SW 1271 (cell line): ENCODE measurements at places on chromosomes 5 and 9.
A peak's percentile ranks its signal among the peaks of the same experiment; 100 is the strongest.

- peak; percentile 52 for DNase-seq
These were observed 21.2 kb downstream of the OTULIN start for GRCh38 chr5:14685757-14686156.

DNA sequence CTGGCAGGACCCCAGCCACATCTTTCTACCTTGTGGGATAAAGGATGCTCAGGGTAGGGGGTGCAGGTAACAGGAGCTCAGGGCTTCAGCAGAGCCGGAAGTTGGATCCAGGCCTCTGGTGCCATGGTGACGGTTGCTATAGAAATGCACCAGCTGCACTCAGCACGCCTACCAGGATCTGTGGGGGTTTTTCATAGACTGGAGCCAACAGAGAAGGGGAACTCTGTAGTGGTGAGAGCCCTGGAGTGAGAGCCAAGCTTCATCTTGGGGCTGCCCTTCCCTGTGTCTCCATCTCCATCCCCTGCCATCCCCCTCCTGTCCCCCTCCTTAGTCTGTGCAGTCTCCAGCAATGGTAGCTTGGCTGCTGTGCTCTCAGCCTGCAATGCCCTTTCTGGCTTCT, 27.5 kb upstream of the BOD1 start:
- no peak for DNase-seq

- DNase-seq = no peak
These were observed 12.0 kb downstream of the URM1 start for GRCh38 chr9:128383007-128383753.

- no peak for DNase-seq
These were observed 11.6 kb upstream of the PRR16 start for GRCh38 chr5:120452471-120452870.

DNA sequence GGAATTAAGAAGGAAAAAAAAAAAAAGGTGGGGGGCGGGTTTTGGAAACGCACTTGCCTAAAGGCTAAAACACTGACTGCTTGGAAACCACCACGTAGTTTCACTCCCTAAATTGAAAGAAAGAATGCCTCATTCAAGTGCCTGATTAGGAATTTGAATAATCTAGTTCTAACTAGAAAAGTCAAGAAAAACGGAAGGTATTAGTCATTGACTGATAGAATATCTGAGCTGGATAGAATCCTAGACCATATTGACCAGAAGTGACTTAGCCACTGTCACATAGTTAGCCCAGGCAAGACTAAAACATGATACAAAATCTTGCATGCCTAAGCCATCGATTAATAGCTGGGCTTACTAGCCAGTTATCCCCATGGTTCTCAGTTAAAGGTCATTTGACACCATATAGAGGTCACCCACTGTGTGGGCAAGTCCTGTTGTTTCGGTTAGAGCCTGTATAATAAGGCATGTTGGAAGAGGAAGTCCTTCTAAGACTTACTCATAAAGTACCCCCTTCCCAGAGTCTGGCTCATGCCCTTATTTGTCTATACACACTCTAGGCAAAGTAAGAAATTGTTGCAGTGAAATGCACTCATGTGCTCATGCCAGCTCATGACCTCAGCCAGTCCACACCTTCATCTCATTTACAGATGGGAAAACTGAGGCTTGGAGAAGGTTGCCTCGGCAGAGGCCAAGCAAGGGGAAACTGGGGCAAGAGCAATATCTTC, 40.2 kb downstream of the SH3RF2 start:
- no peak for DNase-seq

DNA sequence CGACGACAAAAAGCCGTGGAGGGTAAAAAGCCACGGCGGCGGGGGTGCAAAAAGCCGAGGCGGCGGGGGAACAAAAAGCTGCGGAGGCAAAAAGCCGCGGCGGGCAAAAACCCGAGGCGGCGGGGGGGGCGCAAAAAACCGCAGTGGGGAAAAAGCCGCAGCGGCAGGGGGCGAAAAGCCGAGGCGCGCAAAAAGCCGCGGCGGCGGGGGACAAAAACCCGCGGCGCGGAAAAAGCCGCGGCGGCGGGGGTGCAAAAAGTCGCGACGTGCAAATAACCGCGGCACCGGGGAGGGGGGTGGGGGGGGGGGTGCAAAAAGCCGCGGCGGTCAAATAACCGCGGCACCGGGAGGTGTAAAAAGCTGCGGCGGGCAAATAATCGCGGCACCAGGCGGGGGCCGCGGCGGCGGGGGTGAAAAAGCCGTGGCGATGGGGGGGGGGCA, 511.5 kb downstream of the FOXD4L5 start:
- no peak for DNase-seq

- no peak for DNase-seq
These were observed 18.7 kb downstream of the CYFIP2 start for GRCh38 chr5:157284458-157285212.

DNA sequence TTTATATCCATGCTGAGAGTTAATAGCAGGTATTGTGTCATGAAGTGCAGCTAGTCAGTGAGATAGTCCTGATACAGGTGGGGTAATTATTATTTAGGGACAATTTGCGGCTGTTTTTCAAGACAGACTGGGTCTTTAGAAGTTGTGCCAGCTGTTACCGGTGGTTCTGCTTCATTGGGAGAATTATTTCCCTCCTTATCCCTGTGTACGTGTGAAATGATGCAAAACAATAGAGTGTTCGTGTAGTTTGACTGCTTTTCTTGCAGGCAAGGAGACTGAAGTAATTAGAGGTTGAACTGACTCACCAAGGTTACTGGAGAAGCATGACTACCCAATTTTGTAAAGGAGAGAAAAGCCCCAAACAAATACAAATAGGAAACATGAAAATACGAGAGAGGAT, 101.7 kb downstream of the ARRDC3 start:
- no peak for DNase-seq

GRCh38 chr5:158824241-158824882, 275.4 kb downstream of the EBF1 start:
- no peak for DNase-seq

DNA sequence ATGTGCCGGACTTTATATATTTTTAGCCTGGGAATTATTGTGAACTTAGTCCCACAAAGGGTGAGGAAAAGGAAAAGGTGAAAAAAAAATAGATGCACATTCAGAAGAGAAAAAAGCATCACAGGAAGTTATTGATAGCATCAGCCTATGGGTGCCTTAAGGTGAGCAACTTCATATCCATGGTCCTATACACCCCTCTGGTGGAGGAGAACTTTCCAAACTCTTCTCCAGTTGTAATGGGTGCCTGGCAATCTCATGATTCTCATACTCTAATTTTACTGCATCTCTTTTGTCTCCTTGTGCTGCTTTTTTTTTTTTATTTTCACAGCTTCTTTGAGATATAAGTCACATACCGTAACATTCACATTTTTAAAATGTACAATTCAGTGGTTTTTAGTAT, 107.4 kb downstream of the JAKMIP2 start:
- no peak for DNase-seq

DNA sequence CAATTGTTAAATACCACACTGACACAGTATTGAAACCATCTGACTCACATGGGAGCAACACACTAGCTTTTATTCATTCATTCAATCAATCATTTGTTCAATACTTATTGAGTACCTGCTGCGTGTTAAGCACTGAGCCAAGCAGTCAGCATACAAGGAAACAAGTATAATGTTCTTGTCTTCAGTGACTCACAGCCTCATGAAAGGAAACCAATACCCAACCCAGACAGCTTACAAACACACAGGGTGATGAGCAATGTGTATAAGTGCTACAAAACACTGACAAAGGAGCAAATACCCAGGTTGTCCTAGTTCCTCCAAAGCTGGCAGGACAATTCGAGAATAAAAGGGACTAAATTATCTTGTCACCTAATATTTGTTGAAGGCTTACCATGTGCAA, 67.6 kb upstream of the RASEF start:
- no peak for DNase-seq

DNA sequence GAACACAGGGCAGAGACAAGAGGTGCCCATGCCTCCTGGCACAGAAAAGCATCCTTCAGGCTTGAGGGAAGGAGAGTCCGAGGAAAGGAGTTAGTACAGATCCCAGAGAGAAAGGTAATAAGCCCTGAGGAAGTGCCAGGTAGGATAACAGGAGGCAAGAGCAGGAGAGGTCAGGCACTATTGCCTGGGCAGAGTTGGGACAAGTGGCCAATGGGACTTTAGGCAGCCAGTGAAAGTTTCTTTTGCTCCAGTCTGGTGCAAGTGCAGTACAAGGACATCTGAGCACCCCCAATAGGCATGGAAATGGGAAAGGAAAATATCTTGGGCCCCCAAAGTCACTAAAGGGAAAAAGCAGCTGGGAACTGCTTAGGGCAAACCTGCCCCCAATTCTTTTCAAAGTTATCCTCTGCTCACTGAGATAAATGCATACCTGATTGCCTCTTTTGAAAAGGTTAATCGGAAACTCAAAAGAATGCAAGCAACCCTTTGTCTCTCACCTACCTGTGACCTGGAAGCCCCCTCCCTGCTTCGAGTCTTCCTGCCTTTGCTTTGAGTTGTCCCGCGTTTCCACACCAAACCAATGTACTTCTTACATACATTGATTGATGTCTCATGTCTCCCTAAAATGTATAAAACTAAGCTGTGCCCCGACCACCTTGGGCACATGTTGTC, 46.5 kb downstream of the ELOVL7 start:
- no peak for DNase-seq

GRCh38 chr9:1938135-1938534, 77.0 kb upstream of the SMARCA2 start:
- DNase-seq = no peak

DNA sequence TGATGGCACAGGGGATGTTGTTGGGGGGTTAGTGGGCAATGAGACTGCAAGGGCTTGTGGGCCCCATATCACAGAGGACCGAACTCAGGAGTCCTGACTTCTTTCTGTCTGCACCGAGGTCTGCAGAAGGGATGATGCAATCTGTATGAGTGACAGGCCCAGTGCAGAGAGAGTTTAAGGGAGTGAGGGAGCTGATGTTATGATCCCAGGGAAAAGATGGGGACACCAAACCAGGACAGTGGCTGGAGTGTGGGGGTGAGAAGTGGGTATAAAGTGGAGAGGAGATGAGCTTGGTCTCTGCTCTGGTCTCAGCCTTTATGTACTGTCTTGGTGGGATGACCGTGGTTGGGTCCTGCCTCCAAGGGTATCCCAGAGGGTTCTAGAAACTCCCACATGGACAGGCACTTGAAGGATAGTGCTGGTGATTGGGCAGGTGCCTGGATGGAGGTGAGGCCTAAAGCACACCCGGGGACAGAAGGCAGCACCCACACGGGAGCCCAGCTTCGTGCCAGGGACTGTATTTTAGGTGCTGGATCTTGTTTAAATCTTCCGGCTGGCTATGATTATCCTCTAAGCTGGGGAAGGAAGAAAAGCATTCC, 21.9 kb downstream of the GSN start:
- no peak for DNase-seq

DNA sequence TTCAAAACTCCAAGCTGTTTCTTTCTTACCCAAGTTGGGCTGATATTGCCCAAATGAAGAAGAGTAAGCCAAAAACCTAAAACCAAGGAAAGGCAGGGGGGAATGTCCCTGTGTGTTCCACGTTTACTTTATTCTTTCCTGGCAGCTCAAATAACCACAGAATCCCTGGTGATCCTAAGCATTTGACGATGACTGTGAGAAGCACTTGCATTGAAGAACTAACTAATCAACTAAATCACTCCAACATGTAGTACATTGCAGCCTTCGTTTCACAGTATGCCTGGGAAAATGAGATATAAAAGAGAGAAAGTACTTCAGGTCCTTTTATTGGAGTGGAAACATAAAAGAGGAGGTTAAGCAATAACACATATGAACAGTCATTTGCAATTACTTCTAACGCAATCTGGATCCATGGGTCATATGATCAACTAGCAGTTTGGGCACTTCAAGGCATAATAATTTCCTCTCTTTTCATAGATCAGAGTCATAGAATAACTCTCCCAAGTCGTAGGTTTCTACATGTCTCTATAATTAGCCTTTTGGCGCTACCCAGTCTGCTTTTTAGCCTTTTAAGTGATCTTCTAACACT, 338.4 kb downstream of the TMEM167A start:
- no peak for DNase-seq

DNA sequence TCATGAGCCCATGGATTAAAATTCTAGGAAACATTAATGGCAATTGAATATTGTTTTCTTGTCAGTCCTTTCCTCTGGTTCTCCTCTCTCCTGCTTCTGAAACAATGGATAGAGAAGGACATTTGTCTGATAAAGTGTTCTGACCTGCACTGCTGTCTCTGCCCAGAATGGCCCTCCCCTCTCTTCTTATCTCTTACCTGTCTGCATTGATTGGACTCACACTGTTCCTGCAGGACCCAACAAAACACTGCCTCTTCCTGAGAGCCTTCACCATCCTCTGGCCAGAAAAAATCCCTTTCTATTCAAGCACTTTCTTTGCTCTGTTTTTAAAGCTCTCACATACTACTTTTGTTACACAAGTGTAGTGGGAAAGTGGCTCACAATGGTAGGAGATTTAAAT, 143.8 kb upstream of the DHFR start:
- no peak for DNase-seq

DNA sequence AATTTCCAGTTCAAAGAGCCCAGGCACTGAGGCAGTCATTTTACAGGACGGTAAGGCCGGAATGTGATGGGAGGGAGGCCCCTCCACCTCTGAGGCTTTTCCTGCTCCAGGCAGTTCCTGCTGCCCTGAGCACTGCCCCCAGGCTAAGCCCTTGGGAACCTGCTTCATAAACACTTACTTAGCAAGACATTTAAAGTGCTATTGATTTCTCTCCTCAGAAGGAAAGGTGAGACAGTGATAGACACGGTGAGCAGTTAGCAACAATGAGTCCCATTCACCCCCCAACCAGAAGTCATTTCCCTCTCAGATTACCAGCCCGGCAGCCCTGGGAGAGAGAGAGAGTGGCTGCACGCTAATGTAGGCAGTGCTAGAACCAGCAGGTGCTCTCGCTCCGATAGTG, 462.5 kb downstream of the SPOCK1 start:
- DNase-seq = no peak

DNA sequence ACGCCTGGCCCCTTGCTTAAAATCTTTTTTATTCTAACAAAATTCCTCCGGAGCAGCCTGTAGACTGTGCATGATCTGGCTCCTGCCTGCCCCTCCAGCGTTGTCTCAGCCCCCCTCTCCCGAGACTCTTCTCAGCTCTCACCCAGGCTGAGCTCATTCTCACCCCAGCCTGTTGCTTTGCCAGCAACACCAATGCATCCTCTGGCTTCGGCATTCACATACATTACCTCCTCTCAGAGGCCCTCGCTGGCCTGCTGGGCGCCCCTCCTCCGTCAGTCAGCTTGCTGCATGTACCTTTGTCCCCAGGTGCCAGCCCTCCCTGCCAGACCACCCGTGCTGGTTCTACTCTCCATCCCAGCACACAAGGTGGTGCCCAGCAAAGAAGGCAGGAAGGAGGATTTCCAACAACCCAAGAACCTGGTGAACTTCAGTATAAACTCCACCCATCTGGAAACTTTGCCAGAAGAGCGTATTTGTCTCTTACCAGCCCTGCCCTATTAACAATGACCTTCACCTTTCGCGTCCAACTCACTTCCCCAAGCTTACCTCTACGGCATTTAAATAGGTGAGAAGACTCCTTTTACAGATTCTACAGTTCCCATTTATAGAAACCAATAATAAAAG, 35.0 kb downstream of the MYO10 start:
- DNase-seq = no peak

GRCh38 chr9:93022721-93023520, 35.6 kb upstream of the SUSD3 start:
- DNase-seq = no peak

- no peak for DNase-seq
These were observed 204.9 kb downstream of the ZNF462 start for GRCh38 chr9:107067739-107068416.
